T1000 (cell line): ENCODE measurements at places on chromosomes 6 and 20.

- no peak for DNase-seq
Measured at GRCh38 chr20:14441201-14441600, 103.8 kb upstream of the FLRT3 start.

DNA sequence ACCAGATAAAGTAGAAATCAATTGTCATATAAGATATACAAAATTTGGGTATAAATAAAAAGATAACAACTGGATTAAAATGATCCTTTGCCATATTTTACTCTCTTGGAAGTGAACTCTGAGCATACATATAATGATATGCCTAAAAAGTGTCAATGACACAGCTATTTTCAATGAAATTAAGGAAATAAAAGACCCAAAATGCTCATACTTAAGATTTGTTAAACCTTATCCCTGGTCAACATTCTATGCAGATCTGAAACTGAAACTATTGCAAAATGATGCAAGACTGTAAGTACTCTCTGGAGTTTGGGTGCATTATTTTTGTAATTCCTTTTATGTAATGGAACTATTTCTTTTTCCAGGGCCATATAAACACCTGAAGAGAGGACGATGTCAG is 119.0 kb upstream of the SGK1 start:
- DNase-seq, result no peak

- no peak for DNase-seq
Measured at GRCh38 chr6:136036071-136036380, 184.5 kb downstream of the PDE7B start.

DNA sequence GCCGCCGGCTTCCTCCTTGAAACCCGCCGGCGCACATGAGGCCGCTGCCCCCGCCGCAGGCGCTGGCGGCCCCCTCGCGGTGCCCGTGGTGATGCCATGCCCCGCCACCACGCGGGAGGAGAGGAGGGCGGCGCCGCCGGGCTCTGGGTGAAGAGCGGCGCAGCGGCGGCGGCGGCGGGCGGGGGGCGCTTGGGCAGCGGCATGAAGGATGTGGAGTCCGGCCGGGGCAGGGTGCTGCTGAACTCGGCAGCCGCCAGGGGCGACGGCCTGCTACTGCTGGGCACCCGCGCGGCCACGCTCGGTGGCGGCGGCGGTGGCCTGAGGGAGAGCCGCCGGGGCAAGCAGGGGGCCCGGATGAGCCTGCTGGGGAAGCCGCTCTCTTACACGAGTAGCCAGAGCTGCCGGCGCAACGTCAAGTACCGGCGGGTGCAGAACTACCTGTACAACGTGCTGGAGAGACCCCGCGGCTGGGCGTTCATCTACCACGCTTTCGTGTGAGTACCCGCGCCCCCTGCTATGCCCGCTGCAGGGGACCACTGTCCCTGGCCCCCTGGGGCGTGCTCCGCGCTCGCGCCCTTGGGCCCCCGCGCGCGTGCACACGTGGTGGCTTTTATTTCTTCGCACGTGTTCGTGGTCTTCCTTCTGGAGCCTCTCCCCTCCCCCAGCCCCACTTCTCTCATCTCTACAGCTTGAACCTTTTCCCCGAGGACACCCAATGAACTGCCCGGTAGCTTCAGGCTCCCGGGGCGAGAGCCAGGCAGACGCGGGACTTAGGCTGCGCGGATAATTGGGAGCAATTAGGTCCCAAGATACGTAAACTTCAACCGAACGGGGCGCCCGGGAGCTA is 453 bp downstream of the KCNQ5 start:
- DNase-seq, result peak; percentile 50

GRCh38 chr6:14072084-14072483 is 45.5 kb upstream of the CD83 start:
- DNase-seq, result no peak

DNA sequence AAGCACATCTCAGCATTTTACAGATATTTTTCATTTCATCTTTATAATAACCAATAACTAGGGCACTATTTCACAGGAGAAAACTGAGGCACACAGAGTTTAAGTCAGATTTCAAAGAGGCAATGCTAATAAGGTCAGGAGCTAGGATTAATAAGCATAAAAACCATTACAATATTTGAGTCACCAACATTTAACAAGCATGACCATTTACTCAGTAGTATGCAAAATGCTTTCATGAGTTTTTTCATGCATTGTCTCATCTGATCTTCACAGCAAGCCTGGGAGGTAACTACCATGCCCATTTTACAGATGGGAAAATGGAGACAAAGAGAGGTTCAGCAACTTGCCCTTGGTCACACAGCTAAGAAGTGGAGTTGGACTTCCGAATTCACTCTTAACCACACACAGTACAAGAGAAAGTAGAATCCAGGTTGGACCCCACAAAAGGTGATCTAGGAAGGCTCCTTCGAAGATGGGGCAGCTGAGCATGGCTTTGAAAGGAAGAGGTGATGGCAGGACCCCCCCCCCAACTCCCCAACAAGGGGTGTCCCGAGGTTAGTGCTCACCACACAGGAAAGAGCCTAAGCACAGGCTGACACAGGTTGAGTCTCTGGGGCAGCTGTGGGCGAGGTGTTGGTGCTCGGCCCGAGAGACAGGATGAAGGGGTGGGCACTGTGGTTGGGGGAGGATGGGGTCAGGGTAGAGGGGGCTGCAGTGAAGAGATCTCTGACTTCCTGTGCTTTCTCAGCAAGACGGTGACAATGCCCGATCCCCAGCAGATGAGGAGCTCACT is 108.8 kb downstream of the PREX1 start:
- DNase-seq, result no peak

- no peak for DNase-seq
Measured at GRCh38 chr6:45256697-45257695, 71.1 kb upstream of the RUNX2 start.

GRCh38 chr20:19609642-19610223 is 148.3 kb upstream of the RIN2 start:
- DNase-seq, result no peak

GRCh38 chr6:146574211-146574610 is 24.6 kb upstream of the ADGB start:
- DNase-seq, result no peak

DNA sequence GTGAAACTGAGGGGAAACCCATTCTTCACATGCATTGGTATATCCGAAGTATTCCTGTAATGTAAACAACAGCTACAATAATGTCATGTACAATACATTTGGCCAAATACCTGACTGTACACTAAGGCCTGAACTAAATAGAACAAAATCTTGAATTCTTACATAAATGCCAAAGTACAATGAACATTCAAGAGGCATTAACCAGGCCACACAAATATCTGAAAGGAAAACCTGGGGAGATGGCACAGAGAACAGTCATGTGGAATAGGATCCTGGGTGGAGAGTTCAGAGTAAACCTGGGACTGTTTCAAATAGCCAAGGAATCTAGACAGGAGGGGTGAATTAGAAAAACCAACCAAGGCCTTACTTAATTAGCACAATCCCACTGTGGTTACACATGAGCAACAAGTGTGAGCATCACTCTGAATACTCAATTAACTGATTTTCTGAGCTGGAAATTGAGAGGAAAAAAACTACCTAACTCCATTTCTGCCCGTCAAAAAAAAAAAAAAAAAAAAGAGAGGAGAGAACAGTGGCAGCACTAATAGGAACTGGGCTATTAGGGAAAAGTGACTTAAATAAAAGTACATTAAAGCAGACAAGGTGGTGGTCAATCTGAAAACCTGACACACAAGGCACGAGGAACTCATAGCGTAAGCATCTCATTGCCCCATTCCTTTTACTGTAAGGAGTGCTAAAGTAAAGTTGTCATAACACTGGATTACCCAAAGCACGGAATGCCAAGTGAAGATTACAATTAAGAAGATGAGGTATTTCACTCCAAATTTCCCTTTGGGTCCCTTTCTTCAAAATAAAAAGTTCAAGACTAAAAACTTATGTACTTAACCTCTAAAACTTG is 10.9 kb downstream of the SNX5 start:
- DNase-seq, result no peak

- DNase-seq, result no peak
Measured at GRCh38 chr20:1912053-1912452, 16.8 kb downstream of the SIRPA start.
